PC-9 (cell line): ENCODE measurements at places on chromosomes 5 and 9. TPM values are rescaled to one million over a fixed set of nuclear protein-coding genes. Genes with fewer than 3 reads are reported as not detected.

Gene ABITRAM
- 21.6 and 23.6 TPM in 2 replicates for total RNA-seq

DNA sequence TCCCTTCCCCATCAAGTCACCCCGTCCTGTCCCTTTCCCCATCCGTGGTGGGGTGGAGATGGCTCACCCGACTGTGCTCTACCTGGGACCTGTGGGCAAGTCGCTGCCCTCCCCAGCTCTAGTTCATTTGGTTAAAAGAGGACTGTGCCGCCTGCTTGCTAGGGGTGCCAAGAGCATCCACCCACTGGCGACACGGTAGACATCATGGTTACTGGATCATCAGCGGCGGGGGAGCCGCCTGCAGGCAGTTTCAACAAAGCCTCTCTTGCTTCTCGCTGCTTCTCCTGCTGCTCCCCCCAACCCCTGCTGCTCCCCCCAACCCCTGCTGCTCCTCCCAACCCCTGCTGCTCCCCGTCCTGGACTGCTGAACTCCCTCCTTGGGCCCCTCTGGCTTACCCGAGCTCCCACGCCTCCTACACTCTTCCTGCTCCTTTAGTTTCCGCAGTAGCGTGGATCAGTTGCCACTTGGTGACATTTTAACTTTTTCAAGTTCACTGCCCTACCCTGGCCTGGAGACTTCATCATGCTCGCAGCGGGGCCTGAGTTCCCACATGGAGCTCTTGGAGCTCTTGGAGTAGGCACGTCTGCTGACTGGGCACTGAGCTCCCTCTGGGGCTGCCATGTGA is 22.0 kb upstream of the SCGB3A1 start:
- no peak overlapping the region for H3K27ac ChIP-seq
- H3K27me3 ChIP-seq, result peaks cover 56% of the 10 kb centered on the region
- no peaks in the 10 kb centered on the region for H3K4me1 ChIP-seq
- H3K36me3 ChIP-seq, result no peaks in the 10 kb centered on the region

DNA sequence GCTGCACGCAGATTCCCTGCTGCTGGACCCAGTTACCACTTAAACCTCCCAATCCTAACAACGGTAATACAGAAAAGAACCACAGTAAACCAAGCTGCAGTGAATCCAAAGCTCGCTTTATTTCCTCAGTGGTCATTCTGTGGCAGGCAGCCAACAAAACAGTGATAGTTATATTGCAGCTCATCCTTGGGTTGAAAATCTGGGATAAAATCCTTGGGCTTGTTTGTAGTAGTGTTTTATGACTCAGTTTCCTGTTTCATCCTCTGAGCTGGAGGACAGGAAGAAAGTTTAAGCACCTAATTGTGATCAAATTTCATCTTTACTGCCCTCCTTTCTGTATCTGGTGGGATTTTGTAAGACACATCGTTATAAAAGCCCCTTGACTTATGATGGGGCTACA is 31.4 kb downstream of the HMGCR start:
- H3K36me3 ChIP-seq, result no peaks in the 10 kb centered on the region
- H3K4me1 ChIP-seq, result no peaks in the 10 kb centered on the region
- no peak for DNase-seq

GRCh38 chr5:137155261-137156000 is 343.7 kb downstream of the SPOCK1 start:
- H3K4me1 ChIP-seq, result no peaks in the 10 kb centered on the region
- H3K27ac ChIP-seq, result no peak overlapping the region
- DNase-seq, result no peak
- H3K4me3 ChIP-seq, result no peak overlapping the region

GRCh38 chr5:758698-759053 is 25.9 kb downstream of the ZDHHC11B start:
- 0 out of 2 replicates have a peak, but pooled peaks cover 4% of the 10 kb centered on the region for H3K4me1 ChIP-seq
- H3K27me3 ChIP-seq, result peaks cover 74% of the 10 kb centered on the region
- H3K27ac ChIP-seq, result no peak overlapping the region

DNA sequence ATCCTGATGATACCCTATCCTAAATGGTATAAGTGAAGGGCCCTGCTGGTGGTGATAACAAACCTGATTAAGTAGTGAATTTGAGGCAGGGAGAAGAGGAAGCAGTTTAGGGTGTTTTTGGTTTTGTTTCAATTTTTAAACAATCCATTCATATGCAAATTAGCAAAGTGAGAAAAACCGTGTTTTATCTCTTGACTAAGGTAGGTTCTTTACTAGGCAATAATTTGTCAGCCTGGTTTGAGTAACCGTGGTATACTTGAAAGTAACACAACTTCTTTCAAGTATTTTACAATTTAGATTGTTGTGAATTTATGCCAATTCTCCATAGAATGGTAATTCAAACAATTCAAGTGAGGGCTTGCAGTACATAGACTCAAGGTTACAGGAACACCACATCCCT is 177.8 kb upstream of the CD180 start:
- H3K27me3 ChIP-seq, result no peaks in the 10 kb centered on the region
- H3K27ac ChIP-seq, result no peak overlapping the region
- H3K4me3 ChIP-seq, result no peak overlapping the region
- no peaks in the 10 kb centered on the region for H3K4me1 ChIP-seq
- no peaks in the 10 kb centered on the region for H3K36me3 ChIP-seq

Gene PLCXD3
- total RNA-seq, result 0.11 and 0.18 TPM in 2 replicates

Gene CCDC192
- total RNA-seq, result not detected in 2 replicates

DNA sequence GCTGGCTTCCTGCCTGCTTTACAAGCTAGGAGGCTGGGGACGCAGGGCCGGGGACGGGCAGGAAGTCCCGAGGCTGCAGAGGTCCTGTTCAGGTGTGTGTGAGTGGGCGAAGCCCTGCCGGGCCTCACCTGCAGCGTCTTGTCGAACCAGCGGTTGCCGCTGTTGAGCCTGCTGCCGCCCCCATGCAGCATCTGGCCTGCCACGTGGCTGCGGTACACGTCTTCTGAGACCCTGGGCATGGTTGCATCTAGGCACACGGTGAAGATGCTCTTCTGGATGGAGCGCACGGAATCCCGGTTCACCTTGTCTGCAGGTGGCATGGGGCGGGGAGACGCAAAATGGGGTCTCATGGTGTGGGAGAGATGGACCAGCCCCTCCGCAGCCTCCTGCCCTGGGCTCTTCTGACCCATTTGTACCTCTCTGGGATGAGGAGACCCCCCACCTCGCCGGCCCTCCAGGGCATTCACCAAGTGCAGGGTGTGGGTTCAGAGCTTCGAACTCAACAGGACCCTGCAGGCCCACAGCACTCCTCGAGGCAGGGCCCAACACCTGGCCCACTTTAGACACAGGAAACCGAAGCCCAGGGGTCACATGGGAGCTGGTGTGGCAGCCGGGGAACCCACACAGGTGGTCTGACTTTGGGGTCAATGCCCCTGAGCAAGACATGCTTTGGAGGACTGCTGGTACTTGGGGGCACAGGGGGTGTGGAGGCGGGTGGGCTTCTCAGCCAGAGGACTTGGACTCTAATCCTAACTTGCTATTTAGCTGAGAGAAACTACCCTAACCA is 10.0 kb downstream of the CRAT start:
- H3K4me1 ChIP-seq, result peaks cover 16% of the 10 kb centered on the region
- no peak overlapping the region for H3K27ac ChIP-seq
- no peaks in the 10 kb centered on the region for H3K36me3 ChIP-seq
- no peak overlapping the region for H3K4me3 ChIP-seq

DNA sequence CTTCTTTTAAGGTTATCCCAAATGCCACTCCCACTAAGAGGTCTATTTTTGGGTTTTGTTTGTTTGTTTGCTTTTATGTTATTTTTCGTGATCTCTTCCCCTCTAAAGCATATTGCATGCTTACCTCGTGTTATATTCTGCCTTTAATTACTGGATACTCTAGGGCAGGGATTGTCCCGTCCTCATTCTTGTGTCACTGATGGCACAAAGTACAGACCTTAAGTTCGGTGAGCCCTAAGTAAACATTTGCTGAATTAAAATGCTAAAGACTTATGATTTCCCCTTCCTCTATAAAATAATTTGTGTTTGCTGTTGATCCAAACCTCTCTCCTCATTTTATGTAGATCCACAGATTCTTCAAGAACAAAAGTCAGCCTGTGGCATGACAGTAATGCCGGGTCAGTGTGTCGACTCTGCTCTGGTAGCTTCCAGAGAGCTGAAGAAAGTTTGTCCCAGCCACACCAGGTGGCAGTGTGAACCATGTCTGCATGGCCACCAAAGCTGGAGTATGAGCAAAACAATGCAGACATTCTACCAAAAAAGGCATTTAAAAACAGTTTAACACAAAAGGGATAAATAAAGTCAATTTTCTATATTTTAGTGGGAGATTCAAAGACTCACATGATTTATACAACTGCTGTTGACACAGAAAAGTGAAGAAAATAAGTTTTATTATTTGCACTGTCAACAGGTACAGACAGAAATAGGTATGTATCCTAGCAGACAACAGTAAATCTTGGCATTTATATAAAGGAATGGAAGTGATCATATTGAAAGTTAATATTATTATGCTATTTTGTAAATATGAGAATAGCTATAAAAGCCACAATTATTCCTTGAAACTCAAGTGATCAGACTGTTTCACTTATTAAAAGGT is 17.9 kb upstream of the POC5 start:
- DNase-seq, result no peak
- H3K4me1 ChIP-seq, result no peaks in the 10 kb centered on the region
- H3K36me3 ChIP-seq, result no peaks in the 10 kb centered on the region
